ENCODE measurements at places on chromosomes 2 and 18.

DNA sequence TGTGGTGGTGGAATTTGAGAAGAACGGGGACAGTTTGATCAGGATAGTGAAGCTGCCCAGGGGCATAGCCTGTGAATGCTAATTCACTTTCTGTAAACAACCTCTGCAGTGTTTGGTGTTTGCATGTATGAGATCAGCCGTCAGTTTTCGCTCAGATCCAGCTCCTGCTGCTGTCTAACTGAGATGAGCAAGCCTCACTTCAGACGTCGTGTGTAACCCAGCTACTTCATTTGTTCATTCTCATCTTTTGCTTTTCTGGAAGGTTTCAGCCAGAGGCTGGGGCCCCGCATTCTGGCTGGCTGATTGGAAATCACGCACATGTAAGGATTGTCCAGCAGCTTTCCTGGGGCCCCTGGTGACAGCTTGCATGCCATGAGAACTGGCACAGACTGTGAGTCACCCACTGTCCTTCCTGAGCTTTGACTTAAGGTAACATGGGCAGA is 48.9 kb downstream of the LDLRAD4 start:
- DNase-seq, result peak; percentile 45

DNA sequence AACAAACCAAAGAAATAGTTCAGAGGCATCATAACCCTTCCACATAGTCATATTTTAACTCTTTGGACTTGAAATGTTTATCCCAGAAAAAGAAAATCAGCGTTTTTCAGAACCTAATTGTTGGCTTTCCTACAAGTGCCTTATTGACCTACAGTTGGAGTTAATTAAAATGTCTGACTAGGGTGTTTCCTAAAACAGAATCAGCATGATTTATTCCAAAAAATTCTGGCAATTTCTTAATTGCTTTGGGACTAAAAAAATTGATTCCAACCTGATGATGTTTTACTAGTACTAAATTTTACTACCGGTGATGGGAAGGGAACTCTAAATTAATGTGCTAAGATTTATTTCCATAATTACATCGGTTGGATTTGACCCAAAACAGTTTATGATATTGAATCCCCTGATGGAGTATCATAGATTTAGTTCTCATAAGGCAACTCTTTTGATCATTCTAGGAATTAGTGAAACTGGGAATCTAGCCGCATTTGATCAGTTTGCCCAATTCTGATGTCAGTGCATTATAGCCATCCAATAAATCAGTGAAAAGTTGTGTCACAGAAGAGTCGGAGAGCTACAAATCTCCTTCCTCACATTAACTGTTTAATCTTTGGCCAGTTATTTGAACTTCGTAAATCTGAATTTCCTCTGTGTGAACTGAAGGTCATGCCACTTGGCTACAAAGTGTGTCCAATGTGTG is 134.3 kb upstream of the DSEL start:
- DNase-seq, result no peak

GRCh38 chr2:170009209-170009608 is 168.7 kb upstream of the MYO3B start:
- no peak for DNase-seq

GRCh38 chr2:76870581-76870980 is 651.6 kb downstream of the LRRTM4 start:
- no peak for DNase-seq

GRCh38 chr18:48405978-48406377 is 3.2 kb downstream of the ZBTB7C start:
- no peak for DNase-seq

- DNase-seq, result no peak
Observed at GRCh38 chr2:76870011-76870410, 652.2 kb downstream of the LRRTM4 start.

- DNase-seq, result no peak
Observed at GRCh38 chr2:60925994-60926740, 44.8 kb downstream of the REL start.

- DNase-seq, result no peak
Observed at GRCh38 chr2:26652361-26653041, 11.3 kb upstream of the CIB4 start.

- no peak for DNase-seq
Observed at GRCh38 chr2:58939388-58939787, 698.3 kb upstream of the FANCL start.

- no peak for DNase-seq
Observed at GRCh38 chr2:44197816-44198215, 29.1 kb downstream of the PPM1B start.

DNA sequence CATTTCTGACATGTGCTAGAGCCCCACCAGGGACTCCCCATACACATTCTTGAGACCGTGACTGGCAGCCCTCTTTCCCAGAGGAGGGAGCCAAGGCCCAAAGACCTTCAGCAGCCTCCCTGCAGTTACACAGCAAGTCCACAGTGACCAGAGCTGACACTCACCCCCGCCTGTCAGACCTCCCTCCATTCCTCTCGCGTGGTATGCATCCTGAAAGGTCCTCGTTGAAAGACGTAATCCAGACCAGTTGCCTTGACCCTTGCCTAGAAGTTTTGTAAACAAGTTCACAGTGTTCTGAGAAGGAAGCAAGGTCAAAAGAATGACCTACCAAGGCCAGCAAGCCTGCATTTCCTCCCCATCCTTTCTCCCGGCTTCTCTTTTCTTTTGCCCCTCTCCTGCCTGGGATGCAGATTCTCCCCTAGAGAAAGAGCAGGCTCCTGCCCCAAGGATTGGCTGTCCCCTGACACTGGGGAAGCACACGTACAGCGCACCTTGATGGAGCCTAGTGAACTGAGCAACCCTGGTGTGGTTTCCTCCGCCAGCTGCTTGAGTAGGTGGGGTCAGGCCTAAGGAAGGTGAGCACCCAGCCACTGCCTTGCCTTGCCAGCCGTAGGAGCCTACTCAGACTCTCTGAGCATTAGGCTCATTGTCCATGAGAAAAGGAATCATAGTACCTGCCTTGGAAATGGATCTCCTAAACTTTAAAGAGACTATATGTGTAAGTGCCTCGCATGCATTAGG is 18.3 kb downstream of the TRIB2 start:
- DNase-seq, result no peak

DNA sequence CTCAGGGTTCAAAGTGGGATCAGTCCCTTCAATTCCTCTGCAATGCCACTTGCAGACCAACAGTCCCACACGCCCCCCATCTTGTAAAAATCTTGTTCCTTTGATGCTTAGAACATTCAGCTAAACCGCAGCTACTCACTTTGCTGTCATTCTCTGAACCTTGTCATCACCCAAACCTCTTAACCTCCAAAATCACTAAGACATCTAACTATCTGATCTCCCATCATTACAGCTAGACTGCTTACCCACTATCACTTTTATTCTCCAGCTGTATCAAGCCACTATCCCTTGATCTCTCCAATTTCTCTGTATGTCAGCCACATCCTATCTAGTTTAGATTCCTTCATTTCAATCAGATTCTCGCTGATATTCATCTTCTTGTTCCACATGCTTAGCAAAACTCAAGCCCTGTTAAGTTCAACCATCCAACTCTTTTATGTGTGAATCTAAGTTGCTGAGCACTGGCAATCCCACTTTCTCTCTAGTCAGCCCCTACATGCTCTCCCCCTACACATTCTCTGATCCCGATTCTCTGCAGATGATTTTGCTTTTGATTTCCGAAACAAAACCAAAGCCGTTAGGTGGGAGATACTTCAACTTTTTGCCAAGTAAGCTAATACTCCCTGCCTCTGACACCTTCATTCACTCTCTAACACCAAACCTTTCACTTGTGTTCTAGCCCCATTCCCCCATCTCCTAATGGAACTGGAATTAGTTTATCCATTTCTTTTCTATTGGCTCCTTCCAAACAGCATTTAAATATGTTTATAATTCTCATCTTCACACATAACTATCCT is 4.6 kb downstream of the GTF3C2 start:
- DNase-seq, result peak; percentile 45

GRCh38 chr18:46009125-46009840 is 42.2 kb upstream of the EPG5 start:
- DNase-seq, result no peak

DNA sequence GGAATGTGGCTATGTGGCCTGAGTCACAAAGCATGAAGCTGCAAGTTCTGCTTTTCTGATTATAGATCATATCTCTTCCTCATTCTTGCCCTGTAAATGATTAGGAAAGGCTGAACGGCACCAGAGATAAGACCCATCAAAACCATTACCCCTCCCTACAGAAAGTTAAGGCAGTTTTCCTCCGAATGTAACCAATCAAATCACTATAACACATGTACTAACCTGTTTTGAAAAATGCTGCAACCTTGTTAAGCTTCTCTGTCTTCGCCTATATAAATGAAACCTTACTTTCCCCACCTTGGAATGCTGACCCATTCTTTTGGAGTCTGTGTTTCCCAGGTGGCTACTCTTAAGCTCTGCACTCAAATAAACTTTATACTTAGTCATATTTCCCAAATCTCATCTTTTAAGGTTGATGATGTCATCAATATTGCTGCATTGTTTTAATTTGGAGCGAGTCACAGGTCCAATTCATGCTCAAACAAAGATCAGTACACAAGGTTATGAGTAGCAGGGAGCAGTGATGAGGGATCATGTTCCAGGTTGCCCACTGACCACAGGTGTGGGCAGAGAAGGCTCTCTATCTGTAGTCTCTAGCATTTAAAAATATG is 662.3 kb downstream of the IRS1 start:
- DNase-seq, result no peak

GRCh38 chr2:8198766-8199382 is 483.0 kb upstream of the ID2 start:
- DNase-seq, result no peak

- no peak for DNase-seq
Observed at GRCh38 chr2:181007086-181007837, 26.9 kb downstream of the UBE2E3 start.

DNA sequence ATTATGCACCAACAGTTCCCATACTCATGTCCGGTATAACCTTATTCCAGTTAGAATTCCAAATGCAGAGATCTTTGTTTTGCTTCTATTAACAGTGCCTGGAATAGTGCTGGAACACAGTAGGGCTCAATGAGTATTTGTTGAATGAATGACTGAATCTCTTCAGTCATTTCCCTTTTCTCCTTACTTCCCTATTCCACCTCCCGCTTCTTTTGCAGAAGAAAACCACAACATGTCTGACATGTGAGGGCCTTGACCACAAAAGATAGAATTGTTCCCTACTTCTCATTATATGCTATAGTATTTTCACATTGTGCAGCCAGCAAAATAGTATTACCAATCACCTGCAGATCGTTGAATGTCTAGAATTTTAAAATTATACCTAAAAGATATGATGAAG is 19.5 kb upstream of the HNRNPLL start:
- no peak for DNase-seq

DNA sequence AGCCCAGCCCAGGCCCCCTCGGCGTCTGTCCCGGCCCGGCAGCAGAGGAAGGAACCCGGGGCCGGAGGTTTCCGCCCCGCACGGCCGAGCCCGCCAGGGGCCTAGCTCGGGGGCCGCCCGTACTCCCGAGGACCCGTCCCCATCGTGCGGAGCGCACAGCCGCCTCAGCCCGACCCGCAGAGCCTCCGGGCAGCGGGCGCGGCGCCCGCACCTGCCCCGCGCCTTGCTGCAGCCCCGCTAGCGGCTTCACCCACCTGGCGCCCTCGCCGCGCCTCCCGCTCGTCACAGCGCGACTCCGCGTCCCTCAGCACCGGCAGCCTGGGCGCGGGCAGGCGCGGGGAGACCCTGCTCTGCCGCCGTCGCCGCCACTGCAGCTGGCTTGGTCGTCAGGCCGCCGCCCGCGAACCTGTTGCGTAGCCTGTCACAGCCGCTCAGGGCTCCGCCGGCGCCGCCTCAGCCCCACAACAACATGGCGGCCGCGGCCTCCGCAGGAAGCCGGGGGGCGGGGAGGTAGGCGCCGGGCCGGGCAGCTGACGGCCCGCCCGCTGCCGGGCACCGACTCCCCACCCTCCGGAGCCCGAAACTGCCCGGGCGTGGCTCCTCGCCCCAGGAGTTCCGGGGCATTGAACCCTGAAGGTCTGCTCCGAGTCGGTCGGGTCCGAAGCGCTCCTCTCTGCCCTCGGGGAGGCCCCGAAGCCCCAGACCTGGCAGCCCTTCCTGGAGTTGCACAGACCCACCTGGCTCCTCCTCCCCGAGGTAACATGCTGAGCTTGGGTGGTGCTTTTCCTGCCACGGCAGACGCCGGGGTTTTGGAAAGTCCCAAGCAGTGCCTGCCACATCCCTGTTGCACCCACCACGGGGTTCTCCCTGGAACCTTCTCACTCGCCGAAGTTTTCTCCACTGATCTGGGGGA is at the start of gene ITSN2:
Gene ITSN2, minus strand, starts transcription at position 487 of the 913 bp plus-strand sequence. CDS start 32,454 bp downstream, outside the sequence.
- peak; percentile 87 for DNase-seq

- no peak for DNase-seq
Observed at GRCh38 chr18:49565612-49566011, 3.8 kb downstream of the LIPG start.

DNA sequence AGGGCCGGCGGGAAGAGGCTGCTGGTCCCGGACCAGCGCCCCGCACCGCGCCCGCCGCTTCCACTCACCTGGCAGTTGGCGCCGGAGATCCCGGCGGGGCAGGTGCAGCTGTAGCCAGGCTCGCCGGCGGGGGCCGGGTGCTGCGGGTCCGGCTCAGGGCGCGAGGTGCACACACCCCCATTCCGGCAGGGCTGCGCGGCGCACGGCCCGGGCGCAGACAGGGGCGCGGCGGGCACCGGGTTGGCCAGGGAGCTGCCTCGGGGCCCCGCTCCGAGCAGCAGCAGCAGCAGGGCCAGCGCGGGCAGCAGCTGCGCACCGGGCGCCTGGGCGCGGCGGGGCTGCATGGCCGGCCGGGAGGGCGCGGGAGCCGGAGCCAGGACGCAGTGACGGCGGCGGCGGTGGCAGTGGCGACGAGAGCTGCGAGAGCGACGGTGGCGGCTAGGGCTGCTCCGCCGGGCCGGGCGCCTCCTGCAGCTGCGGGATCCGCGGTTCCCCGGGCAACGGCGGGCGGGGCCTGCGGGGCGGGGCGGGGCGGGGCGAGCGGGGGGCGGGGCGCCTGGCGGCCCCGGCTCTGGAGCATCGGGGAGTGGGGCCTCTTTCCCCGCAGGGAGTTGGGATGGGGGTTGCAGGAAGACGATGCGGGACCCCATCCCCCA is at the start of gene DNER:
Gene DNER, minus strand, starts transcription at position 476 of the 656 bp plus-strand sequence. Its CDS starts 132 bp downstream, at position 344.
- DNase-seq, result peak; percentile 47

GRCh38 chr2:45680351-45680967 is 29.0 kb downstream of the PRKCE start:
- no peak for DNase-seq

DNA sequence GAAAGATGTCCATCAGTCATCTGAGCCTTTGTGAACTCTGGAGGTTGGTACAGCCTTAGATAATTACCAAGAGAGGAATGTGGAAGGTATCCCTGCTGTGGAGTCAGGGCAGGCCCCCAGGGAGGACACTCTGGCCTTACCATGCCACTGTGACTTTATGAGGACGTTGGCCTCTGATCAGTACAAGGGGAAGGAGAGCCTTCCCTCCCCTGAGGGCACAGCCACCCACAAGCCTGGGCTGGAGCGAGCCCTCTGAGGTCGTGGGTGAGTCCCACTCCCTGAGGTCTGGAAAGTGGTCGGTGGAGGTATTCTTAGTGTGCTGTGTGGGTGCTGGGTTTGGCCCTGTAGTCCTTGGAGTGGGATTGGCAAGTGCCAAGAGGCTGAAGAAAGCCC is 91.6 kb downstream of the STPG4 start:
- DNase-seq, result no peak

Data from activated CD8-positive, alpha-beta T cell treated with anti-CD3 and anti-CD28 coated beads for 36 hours (primary cell).